ENCODE measurements at places on chromosomes 7 and 10. TPM values are rescaled to one million over a fixed set of nuclear protein-coding genes. Genes with fewer than 3 reads are reported as not detected.
A peak's percentile ranks its signal among the peaks of the same experiment; 100 is the strongest.

FAM25G gene
- polyA plus RNA-seq: not detected

WDFY4 gene
- not detected for polyA plus RNA-seq

- DNase-seq: no peak
Measured at GRCh38 chr10:43115881-43116595, 22.2 kb upstream of the CSGALNACT2 start.

- DNase-seq: peak; percentile 93
Measured at GRCh38 chr10:89373916-89374711, 3.7 kb upstream of the IFIT1B start.

DNA sequence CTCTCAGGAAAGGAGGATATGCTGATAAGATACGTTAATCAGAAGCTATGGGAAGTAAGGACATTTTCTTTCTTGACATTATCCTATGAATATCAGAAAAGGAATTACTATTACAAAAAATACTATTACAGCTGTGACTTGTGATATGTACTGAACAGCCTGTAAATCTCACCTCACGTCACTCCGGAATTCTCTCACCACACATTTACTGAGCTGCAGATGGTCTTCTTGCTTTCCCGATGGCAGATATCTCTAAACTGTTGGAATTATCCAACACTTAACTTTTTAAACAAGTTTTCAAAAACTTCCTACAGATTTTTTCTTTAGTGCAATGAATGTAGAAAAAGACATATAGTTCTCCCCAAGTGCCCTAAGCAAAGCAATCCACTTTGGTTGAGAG lies 313.4 kb downstream of the GPR37 start:
- no peak for DNase-seq

DNA sequence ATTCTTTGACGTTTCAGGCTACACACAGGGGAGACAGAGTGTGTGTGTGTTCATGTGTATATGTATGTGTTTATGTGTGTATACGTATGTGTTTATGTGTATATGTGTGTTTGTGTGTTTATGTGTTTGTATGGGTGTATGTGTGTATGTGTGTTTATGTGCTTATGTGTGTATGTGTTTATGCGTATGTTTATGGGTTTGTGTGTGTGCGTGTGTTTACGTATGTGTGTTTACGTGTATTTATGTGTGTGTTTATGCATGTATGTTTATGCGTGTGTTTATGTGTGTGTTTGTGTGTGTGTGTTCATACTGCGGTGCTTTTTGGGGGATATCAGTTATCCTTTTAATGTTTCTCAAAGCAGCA lies 39.2 kb upstream of the CNPY1 start:
- DNase-seq: no peak

- no peak for DNase-seq
Measured at GRCh38 chr7:80763289-80763688, 124.8 kb downstream of the CD36 start.

DNA sequence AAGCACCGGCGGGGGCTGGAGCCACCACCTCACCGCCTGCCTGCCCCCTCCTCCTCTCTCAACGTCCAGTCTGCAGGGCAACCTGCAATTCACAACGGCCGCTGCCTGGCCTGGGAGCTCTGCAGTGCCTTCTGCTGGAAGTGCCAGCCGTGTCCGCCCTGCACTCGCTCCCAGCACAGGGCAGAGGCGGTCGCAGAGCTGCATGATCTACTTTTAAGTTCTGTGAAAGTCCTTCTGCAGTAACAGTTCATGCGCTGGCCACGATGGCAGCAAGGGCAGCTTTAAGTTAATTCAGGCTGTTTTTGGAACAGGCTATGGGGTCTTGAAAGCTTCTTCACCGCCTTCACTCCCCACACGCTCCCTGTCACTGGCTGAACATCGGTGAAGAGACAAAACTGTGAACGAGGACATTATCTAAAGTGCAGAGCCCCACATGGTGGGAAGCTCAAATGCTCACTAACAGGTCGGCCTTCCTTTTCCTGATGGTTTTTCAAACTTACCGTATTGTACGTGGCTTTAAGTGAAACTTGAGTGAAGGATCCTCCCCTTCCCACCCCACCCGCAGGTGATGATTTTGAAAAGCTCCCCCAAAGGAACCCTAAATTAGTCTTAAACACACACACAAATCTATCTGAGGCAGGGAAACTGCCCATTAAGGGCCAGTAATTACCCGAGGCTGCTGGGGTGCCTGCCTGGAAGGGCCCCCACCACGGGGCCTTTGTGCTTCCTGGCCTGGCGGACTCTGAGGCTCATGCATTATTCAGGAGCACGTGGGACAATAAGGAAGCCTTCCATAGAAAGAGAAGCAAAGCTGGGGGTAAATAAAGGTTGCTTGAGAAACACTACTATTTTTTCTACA lies 504.3 kb downstream of the DNAJB6 start:
- DNase-seq: no peak

GRCh38 chr7:37923996-37924395 lies 3.6 kb downstream of the EPDR1 start:
- DNase-seq: no peak

DNA sequence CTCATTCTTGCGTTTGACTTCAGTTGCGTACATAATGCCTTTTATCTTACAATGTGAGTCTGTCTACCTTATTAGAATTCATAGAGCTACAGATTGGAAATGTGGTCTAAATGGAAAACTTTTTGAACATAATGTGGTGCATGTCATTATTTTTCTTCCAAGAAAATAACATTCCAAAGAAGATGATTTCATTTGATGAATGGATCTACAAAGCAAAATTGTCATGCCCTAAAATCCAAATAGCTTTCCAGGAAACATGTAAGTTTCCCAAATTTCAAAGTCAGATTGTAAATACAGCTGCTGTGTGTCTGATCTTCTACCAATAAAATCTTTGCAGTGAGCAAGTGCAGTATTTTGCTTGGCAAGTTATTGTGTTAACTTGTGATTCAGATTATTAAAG lies 101.8 kb upstream of the FZD8 start:
- DNase-seq: no peak

DNA sequence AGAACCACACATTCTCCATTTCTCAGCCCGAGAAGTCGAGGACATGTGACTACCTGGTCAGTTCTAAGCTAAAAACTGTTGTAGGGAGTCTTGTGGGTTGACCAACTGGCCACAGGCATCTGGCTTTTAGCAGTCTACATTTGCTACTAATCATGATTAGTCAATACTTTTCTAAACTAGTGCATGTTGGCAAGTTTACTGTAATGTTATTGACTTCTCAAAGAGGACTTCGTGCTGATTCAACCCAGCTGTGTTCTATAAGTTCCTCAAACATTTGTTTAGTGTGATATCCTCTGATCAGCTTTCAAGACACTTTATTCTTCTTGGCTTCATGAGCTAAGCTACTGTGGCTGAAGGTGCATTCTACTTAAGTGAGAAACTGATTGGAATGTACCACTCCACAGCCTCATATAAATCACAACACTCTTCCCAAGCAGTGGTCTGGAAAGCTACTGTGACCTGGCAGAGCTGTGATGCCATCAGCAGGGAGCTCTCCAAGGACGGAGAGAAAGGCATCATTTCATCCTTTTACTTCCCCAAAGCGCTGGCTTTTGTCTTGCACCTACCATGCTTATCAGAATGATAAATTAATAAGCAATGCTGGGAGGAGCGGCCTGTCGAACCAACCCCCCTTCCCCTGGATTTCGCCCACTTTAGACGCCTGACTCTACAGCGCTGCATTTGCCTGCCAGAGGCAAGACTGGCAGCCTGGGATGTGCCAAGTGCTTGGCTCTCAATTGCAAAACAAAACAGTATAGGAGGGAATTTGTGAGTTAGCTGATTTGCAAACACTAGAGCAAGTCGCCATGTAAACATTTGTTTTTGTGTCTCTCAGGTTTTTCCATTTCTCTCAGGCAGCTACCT lies 206.7 kb upstream of the PLXNA4 start:
- no peak for DNase-seq

DNA sequence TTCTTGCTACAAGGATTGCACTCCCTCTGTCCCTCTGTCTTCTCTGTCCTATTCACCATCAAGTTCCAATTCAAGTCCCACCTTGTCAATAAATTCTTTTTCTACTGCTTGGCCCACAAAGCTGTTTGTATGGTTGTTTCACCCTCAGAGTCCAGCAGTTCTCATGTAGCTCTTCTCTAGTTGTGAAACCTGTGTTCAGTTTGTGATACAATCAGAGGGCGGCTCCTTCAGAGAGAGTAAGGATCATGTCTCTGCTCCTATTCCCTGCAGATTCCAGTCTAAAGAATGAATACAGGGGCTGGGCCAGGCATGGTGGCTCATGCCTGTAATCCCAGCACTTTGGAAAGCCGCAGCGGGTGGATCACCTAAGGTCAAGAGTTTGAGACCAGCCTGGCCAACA lies 126.6 kb upstream of the BET1 start:
- DNase-seq: no peak

DNA sequence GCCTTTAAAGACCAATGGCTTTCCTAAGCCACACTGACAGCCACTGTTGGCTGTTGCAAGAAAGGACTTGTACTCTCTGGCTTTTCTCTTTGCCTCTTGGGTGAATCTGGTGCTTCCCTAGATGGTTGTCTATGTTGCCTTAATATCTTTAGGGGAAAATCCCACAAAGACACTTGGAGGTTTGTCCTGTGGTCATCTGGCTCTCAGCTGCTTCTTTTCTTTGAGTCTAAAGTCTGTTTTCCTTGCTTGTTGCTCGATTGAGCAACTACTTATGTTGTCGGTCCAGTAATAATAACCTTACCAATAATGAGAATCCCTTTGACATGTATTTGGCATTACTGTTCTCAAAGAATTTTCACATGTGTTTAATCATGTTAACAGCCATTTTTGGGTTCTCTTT lies 537.6 kb downstream of the LRMDA start:
- DNase-seq: no peak

GRCh38 chr10:102930720-102931119 lies 12.6 kb downstream of the CNNM2 start:
- no peak for DNase-seq

ASB10 gene
- polyA plus RNA-seq: not detected

- no peak for DNase-seq
Measured at GRCh38 chr7:12746211-12746610, 58.8 kb downstream of the ARL4A start.

NPFFR1 gene
- polyA plus RNA-seq: not detected

ALDH18A1 gene
- 180 TPM for polyA plus RNA-seq

- DNase-seq: no peak
Measured at GRCh38 chr7:67950321-67951083, 953.9 kb downstream of the TYW1 start.

HGF gene
- not detected for polyA plus RNA-seq

DNA sequence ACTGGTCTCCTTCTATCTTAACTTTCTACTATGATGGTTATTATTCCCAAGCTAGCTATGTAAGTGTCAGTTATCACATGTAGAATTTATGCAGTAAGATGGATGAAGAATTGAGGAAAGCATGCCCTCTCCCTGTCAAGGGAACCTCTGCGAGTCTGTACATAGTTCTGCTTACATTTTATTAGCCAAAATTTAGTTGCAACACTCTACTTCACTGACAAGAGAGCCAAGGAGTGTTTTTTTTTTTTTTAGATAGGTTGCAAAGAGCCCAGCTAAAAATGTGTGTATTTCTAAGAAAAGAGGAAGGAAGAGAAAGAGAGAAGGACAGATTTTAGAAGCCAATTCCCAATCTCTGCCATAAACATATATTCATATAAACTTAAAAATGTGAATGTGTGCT lies 357.7 kb upstream of the LRRN3 start:
- DNase-seq: no peak

GRCh38 chr10:71150796-71151195 lies 61.6 kb upstream of the UNC5B start:
- no peak for DNase-seq

WNT16 gene
- polyA plus RNA-seq: not detected

DNA sequence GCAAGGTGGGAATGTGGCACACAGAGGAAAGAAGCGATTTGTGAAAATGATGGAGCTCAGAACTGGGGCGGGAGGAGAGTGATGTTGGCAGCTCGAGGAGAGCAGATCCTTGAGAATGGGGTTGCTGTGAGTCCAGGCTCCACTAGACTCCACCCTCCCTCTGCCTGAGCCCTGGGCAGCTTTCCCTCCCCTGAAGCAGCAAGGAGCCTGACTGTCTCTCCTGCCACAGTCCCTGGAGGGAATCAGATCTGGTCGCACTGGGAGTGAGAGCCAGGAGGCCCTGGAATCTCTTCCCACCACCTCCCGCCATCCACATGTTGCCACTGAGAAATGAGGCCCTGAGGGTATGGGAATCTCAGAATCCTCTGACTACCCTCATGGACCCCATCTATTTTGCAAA lies 362.7 kb downstream of the PLXNA4 start:
- no peak for DNase-seq

- DNase-seq: no peak
Measured at GRCh38 chr10:102268375-102268888, 23.1 kb downstream of the GBF1 start.

LRRC18 gene
- polyA plus RNA-seq: not detected

DNA sequence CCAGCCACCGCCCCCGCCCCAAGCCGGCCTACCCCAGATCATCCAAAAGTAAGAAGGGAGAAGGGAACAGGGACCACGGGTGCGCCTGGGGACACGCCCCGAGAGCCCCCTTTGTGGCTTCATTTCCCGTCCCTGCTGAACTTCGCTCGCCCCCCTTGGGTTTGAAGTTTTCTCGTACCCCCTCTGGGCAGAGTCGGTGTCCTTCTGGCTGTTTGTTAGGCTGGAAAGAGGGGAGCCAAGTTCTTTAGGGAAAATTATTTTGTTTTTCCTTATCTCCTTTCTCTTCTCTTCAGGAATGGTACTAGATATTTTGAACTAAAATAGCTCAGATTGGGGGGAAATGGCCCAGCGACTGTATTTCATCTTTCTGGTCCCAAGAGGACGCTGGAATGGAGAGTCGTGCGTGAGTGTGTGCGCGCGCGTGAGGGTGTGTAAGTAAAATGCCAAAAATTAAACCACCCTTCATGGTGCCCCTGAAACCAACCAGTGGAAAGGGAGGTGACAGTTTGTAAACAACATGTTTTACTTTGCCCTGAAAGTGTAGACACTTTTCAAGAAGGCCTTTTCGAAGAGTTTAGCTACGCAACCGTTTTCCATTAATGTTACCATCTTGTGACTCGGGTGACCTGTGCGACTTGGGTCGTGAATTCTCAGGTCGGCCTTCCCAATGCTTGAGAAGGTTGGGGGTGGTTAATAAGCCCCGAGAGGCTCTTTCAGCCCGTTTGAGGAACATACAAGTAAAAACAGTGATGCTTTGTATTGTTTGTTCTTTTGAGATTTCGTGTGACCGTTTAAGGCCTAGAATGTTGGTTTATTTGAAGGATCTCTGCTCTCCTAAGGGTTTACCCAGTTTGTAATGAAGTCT lies 694 bp downstream of the RBM20 start:
- DNase-seq: no peak

GRCh38 chr10:132395704-132396493 lies 1.1 kb upstream of the PWWP2B start:
- peak; percentile 62 for DNase-seq

WASL gene
- polyA plus RNA-seq: 7.4 TPM

FAM20C gene
- polyA plus RNA-seq: 15.3 TPM

GRCh38 chr7:130383187-130383980 lies 3.1 kb downstream of the CPA1 start:
- DNase-seq: no peak

DNA sequence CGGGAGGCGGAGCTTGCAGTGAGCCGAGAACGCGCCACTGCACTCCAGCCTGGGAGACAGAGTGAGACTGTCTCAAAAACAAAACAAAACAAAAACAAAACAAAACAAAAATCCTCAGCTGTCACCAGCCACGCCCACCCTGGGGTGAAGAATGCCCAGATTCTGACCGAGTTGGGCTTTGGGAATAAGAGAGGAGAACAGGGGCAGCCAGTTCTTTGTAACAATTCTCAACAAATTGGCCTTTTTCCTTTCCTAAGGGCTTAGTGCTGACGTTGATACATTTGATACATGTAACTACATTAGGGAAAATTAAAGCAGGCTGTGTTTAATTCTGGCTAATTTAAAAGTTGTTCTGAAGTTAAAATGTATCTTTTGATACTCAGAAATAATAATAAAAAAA lies 121.0 kb downstream of the EPC1 start:
- no peak for DNase-seq

RBP4 gene
- polyA plus RNA-seq: 931 TPM

GRCh38 chr7:38163671-38164070 lies 14.4 kb upstream of the STARD3NL start:
- DNase-seq: no peak
